ENCODE measurements at places on chromosomes 7 and 10.

GRCh38 chr10:126478546-126478945 lies 90.3 kb upstream of the ADAM12 start:
- no peak for DNase-seq

DNA sequence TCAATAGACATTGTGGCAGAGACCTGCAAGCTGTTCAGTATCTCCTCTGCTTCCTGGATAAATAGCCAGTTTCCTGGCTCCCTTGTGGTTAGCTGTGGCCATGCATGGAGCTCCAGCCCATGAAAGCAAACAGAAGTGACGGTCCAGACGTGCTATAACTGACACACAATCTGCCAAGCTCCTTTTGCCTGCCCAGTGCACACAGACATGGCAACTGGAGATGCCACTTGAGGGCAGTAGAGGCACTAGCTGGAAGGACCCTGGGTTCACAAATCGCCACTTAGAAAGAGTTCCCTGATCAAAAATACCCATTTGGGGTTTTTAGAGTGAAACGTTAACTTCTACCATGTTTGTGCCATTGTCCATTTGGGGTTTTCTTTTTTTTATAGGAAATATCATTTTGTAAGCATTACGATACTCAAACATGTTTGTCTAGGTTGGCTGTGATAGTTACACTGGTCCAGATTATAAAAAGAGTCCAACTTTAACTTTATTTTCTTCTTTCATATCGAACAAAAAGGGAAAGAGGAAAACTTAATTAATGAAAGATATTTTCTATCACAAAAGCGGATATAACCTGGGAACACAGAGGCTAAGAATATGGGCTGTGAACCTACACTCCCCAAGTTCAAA lies 31.3 kb downstream of the KIN start:
- DNase-seq, result peak; percentile 35

DNA sequence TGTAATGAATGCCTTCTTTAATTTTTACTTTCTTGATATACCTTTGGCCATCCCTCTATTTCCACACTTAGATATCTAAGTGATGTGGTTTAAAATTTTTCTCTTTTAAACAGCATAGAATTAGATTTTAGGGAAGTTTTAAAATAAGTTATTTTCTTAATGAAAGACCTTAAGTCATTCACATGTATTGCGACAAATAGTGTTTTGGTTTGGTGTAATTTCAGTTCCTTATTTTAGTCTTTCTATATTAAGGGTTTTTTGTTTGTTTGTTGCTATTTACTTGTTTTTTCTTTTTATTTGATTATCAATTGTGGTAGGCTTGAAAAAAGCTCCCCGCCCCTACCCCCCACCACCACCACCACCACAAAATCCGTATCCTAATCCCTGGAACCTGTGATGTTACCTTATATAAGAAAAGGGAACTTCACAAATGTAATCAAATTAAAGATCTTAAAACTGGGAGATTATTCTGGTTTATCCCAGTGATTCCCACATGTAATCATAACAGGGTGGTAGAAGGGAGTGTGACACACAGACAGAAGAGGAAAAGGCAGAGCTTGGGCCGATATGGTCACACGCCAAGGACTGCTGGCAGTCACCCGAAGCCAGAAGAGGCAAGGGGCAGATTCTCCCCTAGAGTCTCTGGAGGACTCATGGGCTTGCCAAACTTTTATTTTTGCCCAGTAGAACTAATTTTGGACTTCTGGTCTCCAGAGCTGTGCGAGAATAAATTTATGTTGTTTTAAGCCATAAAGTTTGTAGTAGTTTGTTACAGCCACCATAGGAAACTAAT lies 149.7 kb downstream of the NPSR1 start:
- no peak for DNase-seq

DNA sequence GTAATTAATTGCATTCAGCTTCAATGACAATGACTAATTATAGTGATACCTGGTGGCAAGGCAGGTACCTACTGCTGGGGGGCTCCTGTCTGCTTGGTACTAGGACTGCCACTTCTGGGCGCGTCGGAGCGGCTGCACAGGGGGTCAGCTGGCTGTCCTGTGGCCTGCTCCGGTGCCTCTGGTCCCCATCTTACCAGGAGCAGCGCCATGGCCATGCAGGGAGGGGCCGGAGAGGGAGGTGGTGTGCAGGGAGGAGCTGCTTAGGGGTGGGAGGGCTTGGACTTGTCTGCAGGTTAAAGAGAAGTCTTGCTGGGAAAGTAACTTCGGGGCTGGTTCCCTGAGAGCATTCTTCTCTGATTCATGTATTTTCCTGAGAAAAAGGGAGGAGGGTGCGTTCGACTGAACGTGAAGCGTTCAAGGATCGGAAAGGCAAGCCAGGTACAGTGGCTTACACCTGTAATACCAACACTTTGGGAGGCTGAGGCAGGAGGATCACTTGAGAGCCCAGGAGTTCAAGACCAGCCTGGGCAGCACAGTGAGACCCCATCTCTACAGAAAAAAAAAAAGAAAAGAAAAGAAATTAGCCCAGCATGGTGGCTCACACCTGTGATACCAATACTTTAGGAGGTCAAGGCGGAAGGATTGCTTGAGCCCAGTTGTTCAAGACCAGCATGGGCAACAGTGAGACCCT lies 15.4 kb downstream of the CUX1 start:
- no peak for DNase-seq

GRCh38 chr7:38842746-38843145 lies 66.2 kb downstream of the VPS41 start:
- DNase-seq, result no peak

DNA sequence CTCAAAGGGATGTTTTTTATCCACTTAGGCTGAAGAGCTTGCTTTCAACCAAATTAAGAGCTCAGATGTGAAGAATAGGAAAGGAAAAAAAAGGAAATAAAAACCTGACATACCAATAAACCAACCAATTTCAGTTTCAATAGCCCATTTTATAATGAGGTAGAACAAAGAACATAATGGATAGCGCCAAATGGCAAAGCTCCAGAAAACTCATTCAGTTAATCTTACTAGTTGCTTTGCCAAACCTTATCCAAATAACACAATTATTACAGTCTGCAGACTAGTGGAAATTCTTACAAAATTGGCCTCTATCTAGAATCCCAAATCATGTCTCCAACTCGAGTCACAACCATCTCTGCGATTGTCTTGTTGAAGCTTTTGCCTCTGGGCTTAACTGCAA lies 337.0 kb downstream of the CRPPA start:
- no peak for DNase-seq

DNA sequence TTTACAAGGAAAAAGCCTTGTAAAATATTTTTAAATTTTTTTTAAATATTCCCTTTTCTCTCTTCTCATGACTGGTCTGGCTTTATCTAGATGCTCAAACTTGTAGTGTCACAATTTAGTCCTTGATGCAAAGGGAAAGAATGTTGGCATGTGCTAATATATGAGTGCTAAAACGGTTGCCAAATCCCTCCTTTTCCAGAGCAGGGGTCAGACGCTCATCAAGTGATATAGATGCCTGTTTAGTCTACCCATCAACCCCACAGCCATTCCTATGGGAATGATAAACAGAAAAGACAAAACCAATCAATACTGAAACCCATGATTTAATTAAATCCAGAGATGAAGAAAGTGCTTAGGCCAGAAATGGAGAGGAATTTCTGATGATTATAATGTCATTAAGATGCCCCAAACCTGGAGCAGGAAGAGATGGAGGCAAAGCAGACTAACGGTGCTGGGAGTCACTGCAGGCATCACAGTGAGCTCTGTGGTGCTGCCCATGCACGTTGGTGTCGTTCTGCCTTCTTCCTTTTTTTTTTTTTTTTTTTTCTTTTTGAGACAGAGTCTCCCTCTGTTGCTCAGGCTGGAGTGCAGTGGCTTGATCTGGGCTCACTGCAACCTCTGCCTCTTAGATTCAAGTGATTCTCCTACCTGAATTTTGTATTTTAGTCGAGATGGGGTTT lies 210.1 kb upstream of the STK17A start:
- DNase-seq, result no peak

DNA sequence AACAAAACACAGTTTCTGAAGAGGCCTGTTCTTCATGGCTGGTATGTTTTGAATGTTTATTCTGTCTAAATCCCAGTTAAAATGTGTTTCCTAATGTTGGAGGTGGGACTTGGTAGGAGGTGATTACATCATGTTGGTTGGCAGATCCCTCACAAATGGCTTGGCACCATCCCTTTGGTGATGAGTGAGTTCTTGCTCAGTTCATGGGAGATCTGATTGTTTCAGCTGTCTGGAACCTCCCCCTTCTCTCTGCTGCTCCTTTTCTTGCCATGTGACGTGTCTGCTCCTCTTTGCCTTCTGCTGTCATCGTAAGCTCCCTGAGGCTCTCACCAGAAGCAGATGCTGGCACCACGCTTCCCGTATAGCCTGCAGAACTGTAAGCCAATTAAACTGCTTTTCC lies 383.6 kb upstream of the TPK1 start:
- DNase-seq, result no peak

- no peak for DNase-seq
Observed at GRCh38 chr7:101243646-101244374, 1.1 kb downstream of the FIS1 start.

GRCh38 chr10:60434418-60435046 lies 44.9 kb upstream of the ANK3 start:
- DNase-seq, result peak; percentile 21

- DNase-seq, result no peak
Observed at GRCh38 chr7:106111655-106112117, 426 bp downstream of the SYPL1 start.

- no peak for DNase-seq
Observed at GRCh38 chr7:158076215-158076614, 511.4 kb downstream of the PTPRN2 start.

- no peak for DNase-seq
Observed at GRCh38 chr10:16656895-16657294, 135.2 kb upstream of the C1QL3 start.

DNA sequence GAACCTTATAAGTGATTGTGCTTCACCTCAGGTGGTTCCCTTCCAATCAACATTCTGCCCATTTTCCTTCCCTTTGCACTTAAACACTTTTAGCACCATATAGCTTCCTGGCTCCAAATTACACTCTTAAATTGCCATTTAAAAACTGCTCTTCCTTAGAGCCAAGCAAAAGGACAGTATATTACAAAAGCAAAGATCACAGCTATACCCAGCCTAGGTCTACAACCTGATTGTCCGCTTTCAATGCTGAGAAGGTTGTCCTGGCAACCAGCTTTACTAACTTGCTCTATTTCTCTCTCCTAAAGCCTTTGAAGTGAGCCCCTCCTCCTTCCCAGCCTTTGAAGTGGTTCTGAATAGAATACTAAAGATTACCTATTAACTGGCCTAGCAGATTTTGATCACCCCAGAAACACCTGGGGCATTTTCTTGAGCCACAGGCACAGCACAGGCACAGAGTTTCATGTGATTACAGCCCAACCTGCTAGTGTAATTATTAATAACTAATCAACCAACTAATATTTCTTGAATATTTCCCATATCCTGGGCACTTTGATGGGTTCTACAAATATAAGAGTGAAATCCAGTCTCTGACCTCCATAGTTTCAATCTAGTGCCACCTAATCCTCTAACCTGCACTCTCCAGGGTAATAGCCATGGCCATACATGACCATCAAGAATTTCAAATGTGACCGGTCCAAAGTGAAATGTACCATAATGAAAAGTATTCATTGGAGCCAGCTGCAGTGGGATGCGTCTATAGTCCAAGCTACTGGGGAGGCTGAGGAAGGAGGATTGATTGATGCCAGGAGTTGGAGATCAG lies 63.6 kb upstream of the TRIM24 start:
- DNase-seq, result peak; percentile 47

- no peak for DNase-seq
Observed at GRCh38 chr10:124748166-124748565, 4.0 kb upstream of the FAM53B start.

DNA sequence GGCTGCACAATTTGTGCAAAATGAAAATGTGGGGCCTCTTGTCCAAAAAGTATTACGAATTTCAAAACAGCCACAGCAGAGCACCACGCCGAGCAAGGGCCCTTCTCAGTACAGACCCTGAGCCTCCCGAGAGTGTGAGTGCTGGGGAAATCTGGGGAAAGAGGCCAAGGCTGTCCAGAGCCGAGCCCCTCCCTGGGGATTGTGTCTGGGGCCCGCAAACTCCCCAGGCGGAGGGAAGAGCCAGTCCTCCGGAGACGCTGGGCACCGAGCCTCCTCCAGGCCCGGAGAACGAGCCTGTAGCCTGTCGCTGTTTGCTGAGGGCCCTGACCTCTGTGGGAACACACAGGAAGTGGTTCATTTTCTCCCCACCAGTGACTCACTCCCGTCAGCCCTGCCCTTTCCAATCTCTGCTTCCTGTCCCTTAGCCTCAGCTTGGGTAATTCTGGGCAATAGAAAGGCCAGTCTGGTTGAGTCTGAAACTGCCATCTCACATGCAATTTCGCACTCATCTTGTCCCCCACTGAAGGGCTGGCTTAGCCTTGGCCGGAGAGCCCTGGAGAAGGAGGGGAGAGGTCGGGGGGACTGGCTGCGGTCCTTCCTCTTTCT lies 19.5 kb upstream of the GNA12 start:
- peak; percentile 74 for DNase-seq

GRCh38 chr7:46024263-46024916 lies 103.3 kb upstream of the IGFBP3 start:
- no peak for DNase-seq

DNA sequence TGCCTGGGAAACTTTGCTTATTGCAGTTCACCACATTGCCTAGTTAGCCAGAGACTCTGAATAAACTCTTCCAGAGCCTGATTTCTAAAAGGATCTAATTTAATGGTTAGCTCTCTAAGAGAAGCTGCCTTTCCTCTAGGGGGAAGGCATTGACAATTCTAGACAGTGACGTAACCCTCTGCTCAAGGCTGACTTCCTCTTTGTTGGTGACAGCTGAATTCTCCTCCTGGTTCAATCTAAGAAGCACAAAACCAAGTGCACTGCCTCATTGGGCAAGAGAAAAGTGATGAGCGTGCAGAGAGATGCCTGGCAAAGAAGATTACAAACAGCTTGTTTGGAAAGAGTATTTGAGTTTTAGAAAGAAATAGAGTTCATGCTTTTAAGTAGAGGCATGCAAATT lies 102.7 kb downstream of the MACC1 start:
- DNase-seq, result peak; percentile 75

- DNase-seq, result no peak
Observed at GRCh38 chr10:72322030-72322279, 32.8 kb downstream of the DNAJB12 start.

GRCh38 chr7:137900137-137900536 lies 53.4 kb upstream of the DGKI start:
- no peak for DNase-seq

GRCh38 chr10:26573674-26574073 lies 123.8 kb upstream of the PDSS1 start:
- no peak for DNase-seq

DNA sequence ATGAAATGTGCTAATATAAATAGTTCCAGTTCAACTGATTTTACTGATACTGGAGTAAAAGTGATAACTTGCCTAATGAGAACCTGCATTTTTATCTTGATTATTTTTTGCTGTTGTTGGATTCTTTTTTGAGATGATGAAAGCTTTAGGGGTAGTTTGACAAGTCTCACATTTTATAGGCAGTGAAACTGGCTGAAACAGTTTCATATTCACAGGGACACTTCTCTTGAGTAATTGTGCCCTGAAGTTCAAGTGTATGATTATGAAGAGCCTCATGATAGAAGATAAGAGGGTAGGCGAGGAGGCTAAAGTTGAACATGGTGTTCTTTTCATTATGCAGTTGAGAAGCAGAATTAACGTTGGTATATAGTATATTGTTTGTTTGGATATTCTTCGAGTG lies 5.1 kb downstream of the AUTS2 start:
- no peak for DNase-seq

- DNase-seq, result peak; percentile 71
Observed at GRCh38 chr10:43138757-43139241, 554 bp downstream of the CSGALNACT2 start.

- DNase-seq, result no peak
Observed at GRCh38 chr10:31464552-31464951, 145.5 kb downstream of the ZEB1 start.

GRCh38 chr7:47551668-47552440 lies 30.1 kb downstream of the TNS3 start:
- no peak for DNase-seq
